Fibroblast of lung (primary cell): ENCODE measurements at places on chromosomes 1 and 21. TPM values are rescaled to one million over a fixed set of nuclear protein-coding genes. Genes with fewer than 3 reads are reported as not detected.

The CELA2A gene
- not detected in 2 replicates for total RNA-seq

The SELL gene
- total RNA-seq, result under 0.01 and 0.17 TPM in 2 replicates

The KCNN3 gene
- total RNA-seq, result not detected in 2 replicates

The RBM11 gene
- under 0.01 and 0.17 TPM in 2 replicates for total RNA-seq

The NHLH1 gene
- not detected in 2 replicates for total RNA-seq

The BRDT gene
- total RNA-seq, result not detected in 2 replicates

The RBP7 gene
- not detected in 2 replicates for total RNA-seq

The TNNT2 gene
- not detected in 2 replicates for total RNA-seq

The RGS8 gene
- not detected in 2 replicates for total RNA-seq

DNA sequence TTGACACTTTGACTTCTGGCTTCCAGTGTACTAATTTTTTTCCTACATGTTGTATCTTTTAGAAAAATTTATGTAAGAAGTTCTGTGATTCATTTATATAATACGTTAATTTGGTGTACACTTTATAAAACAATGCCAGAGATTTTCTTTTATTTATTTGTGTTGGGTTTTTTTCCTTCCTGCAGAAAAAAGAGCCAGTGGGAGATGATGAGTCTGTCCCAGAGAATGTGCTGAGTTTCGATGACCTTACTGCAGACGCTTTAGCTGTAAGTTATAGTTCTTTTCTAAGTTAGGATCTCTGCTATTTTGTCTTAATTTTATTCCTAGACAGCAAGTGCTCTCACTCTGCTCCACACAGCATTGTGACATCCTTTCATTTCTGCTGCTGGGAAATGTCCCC lies 14.4 kb downstream of the SARS1 start:
- no peaks in the 10 kb centered on the region for H3K4me1 ChIP-seq
- H3K36me3 ChIP-seq, result peaks cover 22% of the 10 kb centered on the region
- H3K27ac ChIP-seq, result no peak overlapping the region
- H3K4me3 ChIP-seq, result no peak overlapping the region
- no peaks in the 10 kb centered on the region for H3K27me3 ChIP-seq

DNA sequence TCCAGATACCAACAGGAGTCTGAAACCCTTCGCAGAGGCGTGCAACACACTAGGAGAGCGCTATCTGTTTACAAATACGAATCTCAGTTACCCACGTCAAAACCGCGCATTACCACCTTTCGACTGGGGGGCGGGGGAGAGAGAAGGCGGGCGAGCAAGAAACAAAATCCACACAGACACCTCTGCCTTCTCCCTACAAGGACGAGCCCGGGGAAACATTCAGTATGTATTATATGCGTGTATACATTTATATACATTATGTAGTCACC lies 722 bp downstream of the TUT4 start:
- H3K36me3 ChIP-seq, result no peaks in the 10 kb centered on the region
- DNase-seq, result peak; percentile 61
- no peaks in the 10 kb centered on the region for H3K4me1 ChIP-seq
- peak overlapping the region; percentile 87 for H3K4me3 ChIP-seq
- peak overlapping the region; percentile 86 for H3K27ac ChIP-seq

- no peak overlapping the region for H3K4me3 ChIP-seq
- no peak overlapping the region for H3K27ac ChIP-seq
- H3K27me3 ChIP-seq, result peaks cover 31% of the 10 kb centered on the region
- H3K4me1 ChIP-seq, result no peaks in the 10 kb centered on the region
Measured at GRCh38 chr1:205440476-205441317, 15.1 kb downstream of the BLACAT1 start.

DNA sequence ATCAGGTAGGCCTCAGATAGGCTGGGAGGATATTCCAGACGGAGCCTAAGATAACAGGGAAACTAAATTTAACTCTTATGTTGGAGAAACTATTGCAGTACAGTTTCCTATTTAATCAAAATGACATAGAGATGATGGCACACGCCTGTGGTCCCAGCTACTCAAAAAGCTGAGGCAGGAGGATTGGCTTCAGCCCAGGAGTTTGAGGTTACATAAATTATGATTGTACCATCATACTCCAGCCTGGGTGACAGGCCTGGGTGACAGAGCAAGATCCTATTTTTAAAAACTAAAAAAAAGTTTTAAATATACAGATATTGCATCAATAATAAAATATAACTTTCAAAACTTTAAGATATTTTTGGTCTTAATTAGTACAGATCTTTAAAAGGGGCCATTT lies 25.2 kb upstream of the TAL1 start:
- H3K4me1 ChIP-seq, result no peaks in the 10 kb centered on the region
- H3K4me3 ChIP-seq, result no peak overlapping the region

- no peaks in the 10 kb centered on the region for H3K36me3 ChIP-seq
- no peak overlapping the region for H3K27ac ChIP-seq
- no peak overlapping the region for H3K4me3 ChIP-seq
- no peaks in the 10 kb centered on the region for H3K4me1 ChIP-seq
- DNase-seq, result no peak
Measured at GRCh38 chr21:40176724-40177123, 309.5 kb downstream of the PCP4 start.

DNA sequence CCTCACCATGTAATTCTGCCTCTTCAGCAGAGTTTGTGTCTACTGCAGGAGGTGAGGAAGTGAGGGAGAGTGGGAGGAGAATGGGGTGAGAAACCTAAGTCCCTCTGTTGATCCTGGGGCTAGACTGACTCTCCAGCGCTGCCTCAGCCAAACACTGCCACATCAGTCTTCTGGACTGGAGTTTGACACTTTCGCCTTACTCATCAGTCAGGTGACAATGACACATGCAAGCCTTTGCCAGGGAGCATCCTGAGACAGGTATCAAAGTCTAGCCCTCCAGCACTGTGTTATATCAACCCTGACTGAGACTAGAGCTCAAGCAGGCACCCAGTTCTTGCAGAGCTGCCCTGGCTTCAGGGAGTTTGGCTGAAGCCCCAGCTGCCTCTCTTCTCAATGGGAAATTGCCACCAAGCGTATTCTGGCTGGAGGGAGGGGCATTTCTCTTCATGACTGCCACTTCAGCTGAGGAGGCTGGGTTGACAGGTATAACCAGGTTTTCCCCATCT lies 33.3 kb upstream of the SUCO start:
- H3K36me3 ChIP-seq, result no peaks in the 10 kb centered on the region
- no peak overlapping the region for H3K27ac ChIP-seq
- no peaks in the 10 kb centered on the region for H3K4me1 ChIP-seq
- DNase-seq, result no peak
- H3K4me3 ChIP-seq, result no peak overlapping the region

DNA sequence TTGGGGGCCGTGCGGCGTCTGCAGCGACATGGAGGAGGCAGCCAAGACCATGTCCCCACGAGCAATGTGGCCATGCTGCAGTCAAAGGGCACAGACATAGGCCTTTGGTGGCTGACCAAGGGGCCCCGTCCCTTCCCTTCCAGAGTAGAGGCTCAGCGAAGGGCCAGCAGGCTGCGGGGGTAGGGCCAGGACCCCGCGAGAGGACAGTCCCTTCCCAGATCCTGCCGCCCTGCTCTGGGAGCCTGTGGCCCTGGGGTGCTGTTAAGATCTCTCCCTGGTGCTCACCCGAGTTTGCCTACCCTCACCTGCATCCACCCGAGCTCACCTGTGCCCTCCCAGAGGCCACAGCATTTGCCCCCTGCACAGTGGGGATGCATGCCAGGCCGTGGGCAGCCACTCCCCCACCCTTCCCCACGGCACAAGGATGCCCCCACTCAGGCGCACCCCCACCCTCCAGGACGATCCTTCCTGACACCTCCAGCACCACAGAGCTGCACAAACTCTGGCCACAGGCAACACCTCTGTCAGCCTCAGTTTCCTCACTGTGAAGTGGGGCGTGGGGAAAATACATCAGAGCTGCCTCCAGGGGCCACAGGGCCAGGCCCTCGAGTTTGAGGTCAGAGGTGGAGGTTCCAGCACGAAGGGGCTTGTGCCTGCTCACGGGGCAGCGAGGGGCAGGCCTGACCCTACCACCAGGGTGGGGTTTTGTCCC lies 15.5 kb downstream of the ITGB2 start:
- no peak for DNase-seq
- no peak overlapping the region for H3K27ac ChIP-seq
- no peaks in the 10 kb centered on the region for H3K36me3 ChIP-seq
- peaks cover 27% of the 10 kb centered on the region for H3K27me3 ChIP-seq
- no peak overlapping the region for H3K4me3 ChIP-seq

DNA sequence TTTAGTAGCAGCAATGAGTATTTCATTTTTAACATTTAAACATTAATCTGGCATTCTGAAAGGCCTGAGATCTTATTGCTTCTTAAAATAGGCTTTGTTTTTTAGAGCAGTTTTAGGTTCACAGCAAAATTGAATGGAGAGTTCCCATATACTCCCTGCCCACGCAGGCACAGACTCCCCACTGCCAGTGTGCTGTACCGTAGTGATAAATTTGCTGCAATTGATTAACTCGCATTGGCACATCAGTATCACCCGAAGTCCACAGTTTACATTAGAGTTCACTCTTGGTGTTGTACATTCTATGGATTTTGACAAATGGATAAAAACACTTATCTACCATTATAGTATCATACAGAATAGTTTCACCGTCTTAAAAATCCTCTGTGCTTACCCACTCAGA lies 71.8 kb upstream of the ERRFI1 start:
- no peak overlapping the region for H3K4me3 ChIP-seq
- H3K27me3 ChIP-seq, result no peaks in the 10 kb centered on the region
- H3K4me1 ChIP-seq, result peaks cover 28% of the 10 kb centered on the region
